GM19239 (cell line): ENCODE measurements at places on chromosomes 1 and 21.

DNA sequence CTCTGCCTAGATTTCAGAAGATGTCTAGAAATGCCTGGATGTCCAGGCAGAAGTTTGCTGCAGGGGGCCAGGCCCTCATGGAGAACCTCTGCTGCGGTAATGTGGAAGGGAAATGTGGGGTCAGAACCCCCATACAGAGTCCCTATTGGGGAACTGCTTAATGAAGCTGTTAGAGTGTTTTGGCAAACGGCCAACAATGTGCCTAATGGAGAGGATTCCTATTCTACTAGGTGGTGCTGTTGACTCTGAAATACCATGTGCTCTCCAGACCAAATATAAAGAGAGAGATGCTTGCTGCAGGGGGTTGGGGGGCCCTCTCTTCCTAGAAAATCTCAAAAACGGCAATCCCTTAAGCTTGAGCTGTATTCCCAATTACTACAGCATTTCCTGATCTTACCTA is 57.1 kb upstream of the DR1 start:
- DNase-seq, result no peak

DNA sequence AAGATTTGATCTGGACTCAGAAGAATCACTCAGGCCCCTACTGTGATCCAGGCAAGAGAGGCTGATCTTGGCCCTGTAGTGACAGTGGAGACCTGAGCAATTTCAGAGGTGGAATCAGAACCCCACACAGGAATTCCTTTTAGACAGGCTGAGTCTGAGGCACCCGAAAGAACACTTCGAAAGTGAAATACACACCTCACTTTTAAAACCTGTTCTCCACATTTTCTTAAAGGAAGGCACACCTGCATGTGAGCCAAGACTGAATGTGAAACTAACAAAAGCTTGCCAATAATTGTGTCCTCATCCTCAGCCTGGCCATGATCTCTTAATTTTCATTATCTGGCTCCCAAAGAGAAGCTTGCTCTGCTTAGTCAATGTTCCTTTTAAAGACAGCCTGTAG is 32.2 kb downstream of the SIPA1L2 start:
- no peak for DNase-seq

GRCh38 chr1:51957618-51958017 is 32.9 kb downstream of the RAB3B start:
- no peak for DNase-seq

DNA sequence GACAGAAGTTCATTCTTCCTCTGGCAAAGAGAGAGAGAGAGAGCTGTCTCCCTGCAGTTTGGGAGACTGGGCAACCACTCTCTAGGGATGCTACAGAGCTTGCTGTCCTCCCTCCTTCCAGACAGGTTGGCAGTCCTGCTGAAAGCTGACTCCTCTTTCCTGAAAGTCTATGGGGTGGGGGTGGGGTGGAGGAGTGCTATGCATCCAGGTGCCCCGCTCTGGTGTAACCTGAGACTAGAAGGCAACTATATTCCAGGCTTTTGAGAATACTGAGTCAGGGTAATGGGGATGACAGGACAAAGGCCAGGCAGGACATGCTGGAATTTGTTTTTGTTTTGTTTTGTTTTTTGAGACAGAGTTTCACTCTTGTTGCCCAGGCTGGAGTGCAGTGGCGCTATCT is 55.4 kb downstream of the OPTC start:
- no peak for DNase-seq

DNA sequence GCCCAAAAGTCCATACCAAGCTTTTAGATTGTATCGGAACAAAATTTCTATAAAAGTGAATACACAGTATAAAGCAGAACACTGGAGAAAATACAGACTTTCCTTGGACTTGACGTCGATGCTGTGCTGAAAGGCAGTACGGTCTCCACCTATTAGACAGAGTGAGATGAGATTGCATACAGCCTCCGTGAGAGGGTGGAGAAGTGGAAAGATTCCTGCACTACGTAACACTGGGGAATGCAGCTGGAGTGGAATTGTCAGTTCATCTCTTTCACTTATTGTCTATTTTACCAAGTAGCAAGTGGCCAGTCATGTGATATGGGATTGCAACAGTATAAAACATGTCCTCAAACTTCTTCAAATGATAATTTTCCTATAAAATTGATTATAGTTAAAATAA is 209.5 kb downstream of the ZP4 start:
- no peak for DNase-seq

DNA sequence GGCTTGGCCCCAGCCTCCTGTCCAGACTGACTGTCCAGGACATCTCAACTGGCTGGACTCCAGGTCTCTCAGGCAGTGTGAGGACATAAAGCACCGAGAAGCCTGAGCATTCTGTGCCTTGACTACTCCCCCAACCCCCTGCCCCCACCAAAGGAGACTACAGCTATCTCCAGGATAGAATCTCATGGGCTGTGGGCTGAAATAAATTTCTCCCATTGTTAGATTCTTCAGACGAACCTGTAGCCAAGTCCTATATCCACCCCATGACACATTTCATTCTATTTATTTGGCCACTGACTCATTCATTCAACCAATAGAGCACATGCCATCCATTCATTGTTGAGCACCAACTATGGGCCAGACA is 11.4 kb downstream of the VWA5B1 start:
- no peak for DNase-seq

DNA sequence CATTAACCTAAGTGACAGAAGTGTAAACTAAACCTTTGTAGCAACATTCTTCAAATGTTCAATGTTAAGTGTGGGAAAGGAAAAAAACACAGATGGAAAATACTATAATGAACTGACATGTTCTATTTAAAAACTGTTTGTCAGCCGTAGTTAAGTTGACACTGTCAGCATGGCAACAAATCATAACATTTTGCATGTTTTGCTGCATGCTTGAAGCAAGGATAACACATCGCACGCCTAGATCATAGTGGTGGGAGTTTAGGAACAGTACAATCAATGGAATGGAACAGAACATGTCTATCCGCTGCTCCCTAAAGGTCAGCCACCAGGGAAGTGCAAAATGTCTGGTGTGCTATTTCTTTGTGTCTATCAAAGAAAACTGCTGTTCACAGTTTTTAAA is 62.5 kb upstream of the ESRRG start:
- DNase-seq, result no peak

- no peak for DNase-seq
These were observed 384.2 kb upstream of the DUSP10 start for GRCh38 chr1:222126052-222126451.

DNA sequence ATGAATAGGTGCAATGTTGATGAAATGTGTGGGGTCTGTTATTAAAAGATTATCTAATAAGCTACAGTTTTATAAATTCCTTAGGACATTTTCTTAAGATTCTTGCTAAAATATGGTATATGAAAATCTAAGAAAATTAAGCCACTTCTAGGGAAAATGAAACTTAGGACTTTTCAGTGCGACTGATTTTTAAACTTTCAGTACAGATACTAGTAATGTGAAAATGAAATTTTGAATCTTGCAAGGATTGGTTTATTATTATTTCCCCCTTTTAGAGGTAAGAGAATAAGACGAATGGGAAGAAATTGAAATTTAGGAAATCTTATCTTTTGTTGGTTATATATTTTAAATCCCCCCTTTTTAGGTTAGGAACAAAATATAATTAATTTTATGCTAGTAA is 16.4 kb downstream of the CAPZA1 start:
- no peak for DNase-seq

GRCh38 chr1:161111527-161111926 is 6.3 kb downstream of the PFDN2 start:
- DNase-seq, result no peak

- peak; percentile 87 for DNase-seq
These were observed 10.7 kb downstream of the OPTC start for GRCh38 chr1:203504400-203505250.

- no peak for DNase-seq
These were observed 4.6 kb downstream of the SH3BP5L start for GRCh38 chr1:248821101-248821500.

GRCh38 chr1:226719596-226720387 is 19.3 kb downstream of the ITPKB start:
- DNase-seq, result no peak

GRCh38 chr1:6104631-6105030 is 58.9 kb downstream of the KCNAB2 start:
- no peak for DNase-seq

GRCh38 chr1:78601068-78601467 is 19.2 kb upstream of the IFI44L start:
- DNase-seq, result no peak

- DNase-seq, result no peak
These were observed 1.4 kb downstream of the RNF11 start for GRCh38 chr1:51237351-51238033.

- DNase-seq, result no peak
These were observed 29.4 kb downstream of the TOR1AIP2 start for GRCh38 chr1:179848233-179848632.

- no peak for DNase-seq
These were observed 51.0 kb downstream of the RAB3GAP2 start for GRCh38 chr1:220221269-220221668.

DNA sequence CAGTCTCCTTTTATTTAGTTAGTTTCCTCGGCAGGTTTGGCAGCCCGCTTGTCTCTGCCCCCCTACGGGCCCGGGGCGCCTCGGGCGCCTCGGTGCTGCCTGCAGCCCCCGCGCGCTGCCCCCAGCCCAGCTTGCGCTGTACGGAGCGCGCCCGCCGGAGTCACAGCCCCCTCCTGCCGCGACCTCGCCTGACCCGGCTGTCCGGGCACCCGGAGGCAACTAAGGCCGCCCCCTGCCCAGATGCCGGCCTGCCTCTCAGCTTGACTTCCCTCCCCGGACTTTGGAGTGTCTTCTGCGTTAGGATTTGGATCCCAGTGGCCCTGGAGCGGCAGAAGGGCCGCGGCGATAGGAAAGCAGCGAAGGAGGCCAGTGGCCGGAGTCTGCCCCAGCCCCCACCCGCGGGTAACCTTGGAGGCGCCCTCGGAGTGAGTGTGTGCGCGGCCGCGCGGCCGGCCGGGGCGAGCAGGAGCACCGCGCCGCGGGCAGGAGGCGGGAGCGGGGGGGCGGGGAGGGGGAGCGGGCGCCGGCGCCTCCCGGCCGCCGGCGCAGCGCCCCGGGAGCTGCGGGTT is 7.6 kb downstream of the CDKN2C start:
- no peak for DNase-seq

GRCh38 chr1:107439567-107439966 is 298.7 kb downstream of the NTNG1 start:
- no peak for DNase-seq

DNA sequence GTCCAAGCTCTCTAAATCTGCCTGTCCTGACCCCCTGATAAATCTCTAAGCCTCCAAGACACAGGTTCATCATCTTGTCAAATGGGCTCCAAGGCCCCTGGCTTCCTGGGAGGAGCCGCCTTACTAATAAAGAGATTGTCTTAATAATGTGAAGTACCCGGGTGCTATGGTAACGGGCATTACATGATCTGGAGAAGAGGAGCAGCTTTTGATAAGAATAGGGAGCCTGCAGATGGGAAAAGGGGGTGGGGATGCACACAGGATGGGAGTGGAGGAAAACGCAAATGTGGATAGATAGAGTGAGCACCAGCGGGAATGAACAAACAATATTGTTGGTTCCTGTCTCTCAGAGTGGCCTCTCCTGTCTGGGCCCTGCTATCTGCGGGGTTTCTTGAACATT is 11.9 kb upstream of the RXRG start:
- no peak for DNase-seq
